Astrocyte of the spinal cord (primary cell): ENCODE measurements at places on chromosomes 11 and 22.

DNA sequence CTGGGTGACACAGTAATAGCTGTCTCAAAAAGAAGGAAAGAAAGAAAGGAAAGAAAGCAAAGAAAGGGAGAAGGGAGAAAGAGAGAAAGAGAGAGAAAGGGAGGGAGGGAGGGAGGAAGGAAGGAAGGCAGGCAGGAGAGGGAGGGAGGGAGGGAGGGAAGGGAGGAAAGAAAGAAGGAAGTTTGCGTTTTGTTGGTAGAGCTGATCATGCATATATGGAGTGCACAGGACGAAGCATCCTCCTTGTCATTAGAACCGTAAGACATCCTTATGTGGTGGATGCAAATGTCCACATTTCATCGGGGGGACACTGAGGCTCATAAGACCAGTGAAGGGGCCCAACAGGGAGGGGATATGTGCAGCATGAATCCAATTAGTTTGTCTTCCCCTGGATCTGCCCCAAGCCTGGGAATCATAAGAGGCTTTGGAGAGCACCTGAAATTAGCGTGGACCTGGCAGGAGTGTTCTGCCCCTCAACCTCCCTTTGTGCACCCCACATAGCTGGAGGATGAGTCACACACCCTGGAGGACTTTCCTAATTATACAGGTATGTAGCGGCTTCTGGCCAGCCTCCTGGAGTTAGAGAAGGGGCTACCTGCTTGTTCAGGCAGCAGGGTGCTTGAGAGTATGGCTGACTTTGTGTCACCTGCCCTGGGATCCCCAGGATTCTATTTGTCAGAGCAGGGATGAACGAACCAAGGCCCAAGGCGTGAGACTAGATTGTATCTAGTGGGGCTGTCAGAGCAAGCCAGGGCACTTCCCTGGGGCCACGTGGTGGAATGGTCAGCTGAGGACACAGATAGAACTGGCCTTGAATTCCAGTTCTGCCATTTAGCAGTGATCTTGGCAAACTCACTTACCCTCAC is 119.7 kb upstream of the CD82 start:
- DNase-seq: no peak

GRCh38 chr11:120840661-120841060 is 183.2 kb upstream of the TBCEL start:
- no peak for DNase-seq

GRCh38 chr11:65432686-65433582 is 10.3 kb downstream of the NEAT1 start:
- peak; percentile 54 for DNase-seq

GRCh38 chr11:77580712-77581337 is 8.9 kb upstream of the AQP11 start:
- peak; percentile 37 for DNase-seq

DNA sequence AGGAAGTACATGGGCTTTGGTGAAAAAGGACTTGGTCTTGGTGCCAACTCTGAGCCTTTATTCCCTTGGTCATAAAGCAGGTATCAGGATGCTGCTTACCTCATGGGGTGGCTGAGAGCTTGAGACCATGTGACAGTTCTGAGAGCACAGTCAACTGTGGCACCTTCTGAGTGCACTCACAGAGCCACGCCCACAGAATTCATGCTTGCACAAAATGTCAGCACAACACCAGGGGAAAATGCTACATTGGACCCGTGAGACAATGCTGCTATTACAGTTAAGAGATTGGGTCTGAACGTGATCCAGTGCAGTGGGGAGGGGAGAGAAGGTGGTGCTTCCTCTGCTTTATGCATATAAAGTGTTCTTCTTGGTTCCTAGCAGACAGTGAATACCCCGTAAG is 79.5 kb upstream of the SPON1 start:
- no peak for DNase-seq

- no peak for DNase-seq
These were observed 604 bp upstream of the GANAB start for GRCh38 chr11:62646825-62647608.

DNA sequence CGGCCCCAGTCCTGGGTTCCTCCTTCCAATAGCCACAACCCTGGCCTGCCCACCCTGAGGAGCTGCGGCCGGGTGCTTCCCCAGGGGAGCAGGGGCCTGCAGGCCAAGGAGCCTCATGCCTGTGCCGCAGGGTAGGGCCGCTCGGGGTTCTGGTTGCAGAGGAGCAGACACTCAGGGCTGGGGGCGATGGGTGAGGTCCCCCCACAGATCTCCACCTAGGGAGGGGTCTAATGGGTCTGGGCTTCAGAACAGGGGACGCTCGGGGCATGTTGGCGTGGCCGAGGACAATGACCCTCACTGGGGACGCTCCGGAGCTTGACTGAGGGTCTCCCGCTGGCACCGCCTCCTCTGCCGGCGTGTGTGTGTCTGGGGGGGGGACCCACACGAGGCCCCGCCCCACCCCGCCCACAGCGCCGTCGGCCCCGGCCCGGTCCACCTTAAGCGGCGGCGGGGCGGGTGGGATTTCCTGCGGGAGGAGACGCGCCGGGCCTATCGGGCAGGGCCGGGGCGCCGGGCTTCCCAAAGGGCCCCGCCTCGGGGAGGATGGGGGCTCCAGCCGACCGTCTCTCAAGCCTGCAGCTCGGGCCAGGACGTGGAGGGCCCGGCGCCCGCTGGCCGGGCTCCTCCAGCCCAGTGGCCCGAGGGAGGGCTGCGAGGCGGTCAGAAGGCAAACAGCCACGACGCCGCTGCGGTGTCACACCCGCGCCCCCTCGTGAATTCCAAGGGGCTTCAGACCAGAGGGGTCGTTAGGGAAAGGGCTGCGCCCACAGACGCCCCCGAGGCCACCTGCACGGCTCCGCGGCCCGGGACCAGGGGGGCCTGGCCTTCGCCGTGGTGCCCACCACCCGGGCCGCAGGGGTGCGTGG is 640 bp upstream of the ZDHHC8 start:
- peak; percentile 84 for DNase-seq

GRCh38 chr11:60916669-60917206 is 2.8 kb downstream of the TMEM109 start:
- DNase-seq: no peak

DNA sequence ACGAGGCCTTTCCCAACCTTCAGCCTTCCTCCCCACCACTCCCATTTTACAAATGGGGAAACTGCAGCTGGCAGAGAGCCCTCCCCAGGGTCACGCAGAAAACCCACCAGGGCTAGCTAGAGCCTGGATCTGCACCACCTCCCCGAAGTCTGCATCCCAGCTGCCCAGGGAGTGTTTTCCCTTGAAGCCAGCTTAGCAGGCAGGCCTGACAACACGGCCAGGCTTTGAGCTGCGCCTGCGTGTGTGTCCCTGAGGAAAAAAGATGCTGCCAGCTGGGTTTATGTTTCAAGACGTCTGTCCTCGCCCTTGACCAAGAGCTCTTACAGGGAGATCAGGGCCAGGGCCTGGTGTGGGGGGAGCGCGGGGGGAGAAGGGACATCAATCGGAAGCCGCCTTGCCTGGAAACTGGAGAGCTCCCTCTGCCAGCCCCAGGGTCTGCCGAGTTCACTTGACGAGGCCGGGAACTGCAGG is 20.3 kb downstream of the WNT11 start:
- peak; percentile 3 for DNase-seq

DNA sequence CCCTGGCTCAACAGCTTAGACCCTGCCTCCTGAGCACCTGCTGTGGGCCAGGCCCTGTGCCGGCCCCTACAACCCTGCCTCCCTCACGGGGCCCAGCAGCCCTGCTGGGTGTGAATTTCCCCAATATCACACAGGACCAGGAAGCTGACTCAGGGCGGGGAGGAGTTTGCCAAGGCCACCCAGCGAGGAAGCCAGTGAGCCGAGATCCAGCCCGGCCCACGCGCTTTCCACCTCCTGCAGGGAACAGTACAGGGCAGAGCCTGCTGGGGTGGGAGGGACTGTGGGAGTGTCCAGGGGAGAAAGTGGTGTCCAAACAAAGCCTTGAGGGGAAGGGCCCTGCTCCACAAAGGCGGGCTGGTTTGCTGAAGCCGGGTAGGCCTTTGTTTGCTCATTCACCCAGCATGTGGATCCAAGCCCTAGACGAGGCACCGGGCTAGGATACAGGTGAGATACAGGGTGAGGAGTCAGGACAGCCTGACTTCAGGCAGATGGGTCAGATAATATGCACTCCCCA is 26.8 kb downstream of the RPL3 start:
- peak; percentile 96 for DNase-seq

DNA sequence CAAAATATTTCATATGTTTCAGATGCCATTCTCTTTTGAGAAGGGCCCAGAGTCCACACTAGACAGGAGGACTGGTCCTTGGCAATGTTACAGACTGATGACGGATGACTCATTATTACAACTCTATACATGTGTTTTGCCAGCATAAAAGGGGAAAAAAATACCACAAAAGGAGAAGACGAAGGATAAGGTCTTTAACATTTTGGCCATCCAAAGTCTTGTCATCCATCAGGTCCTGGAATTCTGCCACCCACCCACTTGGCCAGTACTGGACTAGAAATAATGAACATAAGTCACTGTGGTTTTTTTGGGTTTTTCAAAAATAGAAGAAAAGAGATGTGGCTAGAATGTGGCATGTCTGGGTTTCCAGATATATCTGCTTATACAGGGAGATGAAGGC is 57.7 kb upstream of the BDNF start:
- DNase-seq: peak; percentile 83

- no peak for DNase-seq
These were observed 28.2 kb downstream of the GGT5 start for GRCh38 chr22:24216541-24217209.

DNA sequence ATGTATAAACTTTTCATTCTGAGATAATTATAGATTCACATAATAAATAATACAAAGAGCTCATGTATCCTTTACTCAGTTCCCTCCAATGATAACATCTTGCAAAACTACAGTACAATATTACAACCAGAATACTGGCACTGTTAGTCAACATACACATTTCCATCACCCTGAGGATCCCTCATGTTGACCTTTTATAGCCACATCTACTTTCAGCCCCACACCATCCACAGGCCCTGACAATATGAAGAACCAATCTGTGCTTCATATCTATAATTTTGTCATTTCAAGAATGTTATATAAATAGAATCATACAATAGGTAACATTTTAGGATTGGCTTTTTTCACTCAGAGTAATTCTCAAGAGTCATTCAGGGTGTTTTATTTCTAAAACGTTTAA is 115.5 kb downstream of the MRTFA start:
- DNase-seq: no peak

DNA sequence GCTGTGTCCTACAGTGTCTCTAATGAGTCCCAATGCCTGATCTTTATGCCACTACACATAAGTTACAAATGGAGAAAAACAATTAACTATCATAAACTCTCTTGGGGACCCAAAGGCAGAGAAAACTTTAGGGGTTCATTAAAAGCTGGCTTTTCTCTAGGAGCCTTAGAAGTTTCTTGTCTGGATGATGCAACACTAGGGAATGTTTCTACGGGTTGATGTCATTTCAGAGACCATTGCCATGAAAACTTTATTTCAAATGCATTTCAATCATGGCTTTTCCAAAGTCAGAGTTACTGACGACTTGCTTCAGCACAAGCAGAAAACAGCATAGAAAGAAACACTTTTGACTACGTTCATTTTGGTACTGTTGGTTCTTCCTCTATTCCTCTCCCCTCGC is 8.5 kb upstream of the OR8B12 start:
- DNase-seq: no peak

DNA sequence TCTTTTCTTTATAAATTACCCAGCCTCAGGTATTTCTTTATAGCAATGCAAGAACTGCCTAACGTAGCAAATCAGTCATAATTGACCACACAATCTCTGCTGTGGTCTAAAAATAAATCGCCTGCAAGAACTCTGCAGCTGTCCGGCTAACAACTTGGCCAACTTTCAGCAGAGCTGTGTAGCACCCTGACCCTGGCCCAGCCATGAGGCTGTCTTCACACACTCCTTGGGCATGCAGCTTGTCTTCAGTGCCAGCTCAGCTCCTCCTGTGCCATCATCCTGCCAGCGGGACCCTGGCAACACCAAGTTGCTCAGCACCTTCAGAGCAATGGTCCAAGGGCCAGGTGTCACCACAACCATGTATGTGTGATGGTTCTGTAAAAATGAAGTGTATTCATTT is 355.6 kb downstream of the OPCML start:
- no peak for DNase-seq

GRCh38 chr22:48602805-48603518 is 1224.7 kb downstream of the BRD1 start:
- DNase-seq: no peak

GRCh38 chr22:47384977-47385376 is 622.5 kb downstream of the TBC1D22A start:
- DNase-seq: no peak

- DNase-seq: no peak
These were observed 8.1 kb downstream of the TANGO2 start for GRCh38 chr22:20028855-20029549.
